Mesenteric fat pad (tissue), 1 donor: ENCODE measurements at places on chromosomes 12 and 14. TPM values are rescaled to one million over a fixed set of nuclear protein-coding genes. Genes with fewer than 3 reads are reported as not detected.

GRCh38 chr14:69259527-69260189, at the start of gene GALNT16:
TSS of gene GALNT16 (plus strand) at chr14:69260158. CDS start at chr14:69260291, 133 bp downstream.
- DNase-seq: no peak

DNA sequence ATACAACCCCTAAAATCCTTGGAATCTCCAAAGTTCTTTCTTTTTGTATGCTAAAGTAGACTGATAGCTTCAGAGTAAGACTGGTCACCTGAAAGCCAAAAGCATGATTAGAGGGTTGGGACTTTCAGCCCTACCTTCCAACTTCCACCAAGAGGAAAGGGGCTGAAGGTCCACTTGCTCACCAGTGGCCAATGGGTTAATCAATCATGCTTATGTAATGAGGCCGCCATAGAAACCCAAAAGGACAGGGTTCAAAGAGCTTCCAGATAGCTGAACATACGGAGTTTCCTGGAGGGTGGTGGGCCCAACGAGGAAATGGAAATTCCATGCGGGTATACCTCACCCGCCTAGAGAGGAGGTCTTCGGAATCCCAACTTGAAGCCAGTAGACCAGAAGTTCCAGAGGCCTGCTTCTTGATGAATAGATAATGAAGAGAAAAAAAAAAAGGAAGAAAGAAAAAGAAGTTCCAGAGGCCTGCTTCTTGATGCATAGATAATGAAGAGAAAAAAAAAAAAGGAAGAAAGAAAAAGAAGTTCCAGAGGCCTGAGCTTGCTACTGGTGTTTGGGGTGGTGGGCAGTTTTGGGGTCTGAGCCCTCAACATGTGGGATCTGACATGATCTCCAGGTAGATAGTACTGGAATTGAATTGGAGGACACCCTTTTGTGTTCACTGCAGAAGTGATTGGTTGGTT, 11.2 kb upstream of the BTG1 start:
- DNase-seq: no peak

DNA sequence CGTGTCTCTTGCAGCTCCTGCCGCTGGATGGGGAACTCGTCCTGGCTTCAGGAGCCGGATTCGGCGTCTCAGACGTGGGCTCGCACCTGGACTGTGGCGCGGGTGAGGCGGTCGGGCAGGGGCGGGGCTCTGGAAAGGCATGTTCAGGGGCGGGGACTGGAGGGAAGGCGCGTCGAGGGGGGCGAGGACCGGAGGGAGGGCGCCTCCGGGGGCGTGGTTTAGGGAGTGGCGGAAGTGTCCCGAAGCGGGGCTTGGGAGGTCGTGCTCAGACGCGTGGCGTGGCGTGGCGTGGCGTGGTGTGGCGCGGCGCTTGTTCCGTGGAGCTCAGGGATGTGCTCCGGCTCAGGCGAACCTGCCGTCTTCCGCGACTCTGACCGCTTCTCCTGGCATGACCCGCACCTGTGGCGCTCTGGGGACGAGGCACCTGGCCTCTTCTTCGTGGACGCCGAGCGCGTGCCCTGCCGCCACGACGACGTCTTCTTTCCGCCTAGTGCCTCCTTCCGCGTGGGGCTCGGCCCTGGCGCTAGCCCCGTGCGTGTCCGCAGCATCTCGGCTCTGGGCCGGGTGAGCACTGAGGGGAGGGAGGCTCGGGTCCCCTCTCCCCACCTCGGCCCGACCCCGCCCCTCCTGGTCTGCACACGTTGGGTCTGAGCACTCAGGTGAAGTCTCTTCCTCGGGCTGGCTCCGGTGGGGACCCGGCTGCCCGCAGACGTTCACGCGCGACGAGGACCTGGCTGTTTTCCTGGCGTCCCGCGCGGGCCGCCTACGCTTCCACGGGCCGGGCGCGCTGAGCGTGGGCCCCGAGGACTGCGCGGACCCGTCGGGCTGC, 6.2 kb downstream of the AMN start:
- DNase-seq: no peak

DNA sequence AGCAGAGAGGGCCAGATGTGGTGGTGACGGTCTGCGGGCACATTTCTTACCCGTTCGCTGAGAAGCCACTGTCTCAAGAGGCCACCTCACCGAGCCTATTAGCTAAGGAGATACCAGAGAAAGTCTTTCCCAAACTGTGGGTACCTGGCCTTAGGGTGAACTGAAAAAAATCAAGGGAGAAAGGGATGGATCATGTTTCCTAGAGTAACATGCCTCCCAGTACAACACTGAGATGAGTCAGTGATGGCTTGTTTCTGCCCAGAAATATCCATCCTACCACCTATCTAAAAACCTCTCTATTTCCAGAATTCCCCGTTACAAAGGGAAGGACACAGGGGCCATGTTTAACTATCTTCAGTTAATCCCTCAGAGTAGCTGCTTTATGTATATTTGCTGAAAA, 83.7 kb downstream of the LMNTD1 start:
- DNase-seq: no peak

GRCh38 chr12:65814038-65814437, 10.2 kb upstream of the HMGA2 start:
- no peak for DNase-seq

DNA sequence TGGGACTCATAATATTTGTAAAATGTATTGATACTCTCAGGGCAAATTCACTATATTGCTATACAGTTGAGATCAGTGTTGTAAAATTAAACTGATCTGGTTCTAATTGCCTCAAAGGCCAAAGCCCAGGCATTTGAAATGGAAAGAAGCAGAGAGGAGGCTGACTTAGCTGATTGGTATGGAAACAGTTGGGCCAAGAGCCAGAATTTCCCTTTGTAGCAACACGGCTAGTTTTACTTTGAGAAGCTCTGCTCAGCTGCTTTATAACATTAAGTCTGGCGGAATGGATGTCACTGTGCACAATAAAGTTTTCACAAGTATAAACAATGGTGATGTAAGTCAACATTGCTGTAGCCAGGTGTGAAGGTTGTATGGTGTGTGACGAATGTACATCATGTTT, 186.4 kb downstream of the MSRB3 start:
- DNase-seq: no peak

DNA sequence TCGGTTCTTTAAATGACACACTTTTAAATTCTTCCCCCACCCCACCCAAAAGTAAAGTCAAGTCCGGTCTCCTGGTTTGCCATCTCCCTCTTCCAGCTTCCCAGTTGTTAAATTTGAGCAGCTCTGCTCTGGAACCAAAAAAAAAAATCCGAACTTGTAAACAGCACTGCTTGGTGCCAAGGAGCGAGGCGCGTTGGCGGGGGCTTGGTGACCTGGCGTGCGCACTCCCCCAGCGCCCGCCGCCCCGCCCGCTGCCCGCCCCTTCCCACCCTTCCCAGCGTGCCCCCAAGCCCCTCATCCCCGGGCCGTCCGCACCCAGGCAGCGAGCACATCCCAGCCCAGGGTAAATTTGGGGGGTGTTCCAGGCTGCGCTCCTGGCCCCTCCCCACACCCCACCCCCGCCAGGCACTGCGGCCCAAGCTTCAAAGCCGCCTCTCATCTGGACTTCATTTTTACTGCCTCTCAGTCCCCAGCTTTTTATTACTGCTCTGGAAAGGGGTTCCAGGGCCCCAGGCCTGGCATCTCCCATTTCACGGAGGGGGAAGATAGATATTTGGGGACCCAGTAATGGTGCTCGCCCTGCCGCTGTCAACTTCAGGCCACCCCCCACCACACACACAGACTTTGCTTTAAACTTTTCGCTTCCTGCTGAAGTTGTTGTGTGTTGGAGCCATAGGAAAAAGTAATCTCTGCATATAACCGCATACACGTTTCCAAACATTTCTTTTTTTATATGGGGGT, 11.7 kb upstream of the ITGB7 start:
- no peak for DNase-seq

DNA sequence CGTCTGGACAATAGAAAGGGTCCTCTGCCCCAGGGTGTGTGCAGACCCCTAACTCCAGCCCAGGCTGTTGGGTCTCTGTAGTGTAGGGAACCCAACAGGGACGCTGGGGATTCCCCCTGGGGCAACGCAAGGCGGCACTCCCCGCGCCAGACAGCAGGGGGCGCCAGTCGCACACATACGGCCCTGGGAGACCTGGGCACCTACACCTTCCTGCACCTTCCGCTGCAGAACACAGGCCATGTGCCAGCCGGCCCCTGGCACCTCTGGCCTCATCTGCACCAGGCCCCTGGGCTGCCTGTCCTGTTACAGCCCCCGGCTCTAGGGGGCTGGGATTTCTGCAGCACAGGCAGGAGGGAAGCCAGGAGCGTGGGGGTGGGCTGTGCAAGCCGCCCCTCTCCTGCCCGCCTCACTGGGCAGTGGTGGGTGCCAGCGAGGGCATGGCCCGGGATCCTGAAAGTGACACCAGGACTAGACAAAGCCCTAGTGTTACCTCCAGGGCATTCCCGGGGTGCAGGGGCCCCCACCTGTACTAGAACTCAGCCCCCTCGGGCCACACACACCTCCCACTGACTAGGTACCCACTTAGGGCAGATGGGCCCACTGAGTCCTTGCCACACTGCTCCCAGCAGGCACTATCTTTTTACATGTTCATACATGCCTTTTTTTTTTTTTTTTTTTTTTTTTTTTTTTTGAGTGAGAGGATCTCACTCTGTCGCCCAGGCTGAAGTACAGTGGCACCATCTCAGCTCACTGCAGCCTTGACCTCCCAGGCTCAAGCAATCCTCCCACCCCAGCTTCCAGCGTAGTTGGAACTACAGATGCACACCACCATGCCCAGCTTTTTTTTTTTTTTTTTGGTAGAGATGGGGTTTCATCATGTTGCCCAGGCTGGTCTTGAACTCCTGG, 37.5 kb downstream of the CCNK start:
- DNase-seq: peak; percentile 92

DNA sequence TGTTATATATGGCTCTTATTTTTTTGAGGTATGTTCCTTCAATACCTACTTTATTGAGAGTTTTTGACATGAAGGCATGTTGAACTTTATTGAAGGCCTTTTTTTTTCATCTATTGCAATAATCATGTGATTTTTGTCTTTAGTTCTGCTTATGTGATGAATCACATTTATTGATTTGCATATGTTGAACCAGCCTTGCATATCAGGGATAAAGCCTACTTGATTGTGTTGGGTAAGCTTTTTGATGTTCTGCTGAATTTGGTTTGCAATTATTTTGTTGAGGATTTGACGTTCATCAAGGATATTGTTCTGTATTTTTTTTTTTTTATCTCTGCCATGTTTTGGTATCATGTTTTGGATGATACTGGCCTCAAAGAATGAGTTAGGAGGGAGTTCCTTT, 15.2 kb upstream of the ART4 start:
- no peak for DNase-seq

DNA sequence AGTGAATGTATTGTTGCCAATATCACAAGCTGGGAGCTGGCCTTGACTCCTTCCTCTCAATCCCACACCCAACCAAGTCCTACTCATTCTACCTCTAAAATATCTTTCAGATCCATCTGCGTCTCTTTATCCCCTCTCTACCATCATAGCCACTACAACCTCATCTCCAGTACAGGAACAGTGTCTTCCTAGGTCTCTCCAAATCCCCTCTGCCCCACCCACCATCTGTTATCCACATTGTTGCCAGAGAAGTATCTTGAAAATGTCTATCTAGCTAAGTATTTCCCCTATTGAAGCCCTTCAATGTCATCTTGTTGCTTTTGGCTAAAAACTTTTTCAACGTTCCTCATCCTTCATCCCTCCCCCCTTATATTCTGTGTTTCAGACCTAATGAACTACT, 244.7 kb downstream of the C12orf75 start:
- DNase-seq: no peak

GRCh38 chr12:20577054-20577453, 118.1 kb upstream of the SLCO1C1 start:
- DNase-seq: no peak

- DNase-seq: no peak
Observed at GRCh38 chr12:115343601-115344000, 659.6 kb upstream of the TBX3 start.

GRCh38 chr14:103563844-103564505, 1.2 kb downstream of the COA8 start:
- no peak for DNase-seq

The NTF3 gene
- 0.84 TPM for total RNA-seq

The CIDEB gene
- total RNA-seq: 19.1 TPM

The TTLL5 gene
- 17.3 TPM for total RNA-seq

The RNFT2 gene
- total RNA-seq: 2.1 TPM

The ADAM21 gene
- 0.13 TPM for total RNA-seq

The PLXNC1 gene
- total RNA-seq: 8.9 TPM

The GDF3 gene
- total RNA-seq: 0.26 TPM

The BMP4 gene
- 6.5 TPM for total RNA-seq
